Stimulated activated CD8-positive, alpha-beta memory T cell treated with anti-CD3 and anti-CD28 coated beads, Interleukin-15, amount 100 ng/mL, for 4 hours (primary cell): ENCODE measurements at places on chromosomes 4 and X.

GRCh38 chr4:98794565-98795205 lies 134.2 kb downstream of the EIF4E start:
- DNase-seq = no peak

GRCh38 chrX:46599051-46599560 lies 25.5 kb downstream of the CHST7 start:
- no peak for DNase-seq

- DNase-seq = no peak
Observed at GRCh38 chr4:18155067-18156041, 133.8 kb upstream of the LCORL start.

DNA sequence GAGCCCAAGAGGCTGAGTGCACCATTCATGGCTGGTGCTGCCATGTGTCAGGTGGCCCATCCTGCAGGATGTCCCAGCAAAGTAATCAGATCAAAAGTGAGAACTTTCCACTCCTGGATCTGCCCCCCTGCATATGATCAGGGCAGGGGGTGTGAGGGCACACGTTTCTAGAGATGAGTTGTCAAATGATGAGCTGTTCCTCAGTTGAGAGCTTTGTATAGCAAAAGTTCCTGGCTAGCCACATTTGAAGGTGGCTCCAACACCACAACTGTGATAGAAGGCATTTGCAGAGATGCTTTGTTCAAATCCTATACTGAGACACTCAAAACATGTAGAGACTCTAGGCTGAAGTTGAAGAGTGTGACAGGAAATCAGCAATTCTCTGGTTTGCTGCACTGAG lies 501.8 kb downstream of the BCOR start:
- no peak for DNase-seq

- no peak for DNase-seq
Observed at GRCh38 chr4:141304346-141304745, 83.7 kb downstream of the ZNF330 start.

DNA sequence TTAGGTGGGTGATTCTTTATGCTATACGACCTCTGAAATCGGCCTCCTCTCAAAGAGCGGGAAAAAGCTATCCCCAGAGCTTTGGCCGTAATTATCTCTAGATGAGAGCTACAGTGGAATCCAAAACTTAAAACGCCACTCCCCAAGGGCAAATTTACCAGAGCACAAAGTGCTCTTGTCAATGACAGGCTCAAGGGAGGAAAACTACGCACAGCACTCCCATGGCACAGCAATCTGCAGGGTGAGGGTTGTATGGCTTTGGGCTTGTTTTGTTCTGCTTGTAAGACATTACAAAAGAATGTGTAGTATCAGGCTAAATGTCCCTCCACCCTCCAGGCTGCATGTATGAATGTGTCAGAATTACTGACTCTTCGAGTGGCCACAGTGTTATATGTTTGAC lies 44.0 kb downstream of the ARHGEF6 start:
- DNase-seq = no peak

GRCh38 chr4:156672492-156673305 lies 298.9 kb downstream of the PDGFC start:
- DNase-seq = no peak

DNA sequence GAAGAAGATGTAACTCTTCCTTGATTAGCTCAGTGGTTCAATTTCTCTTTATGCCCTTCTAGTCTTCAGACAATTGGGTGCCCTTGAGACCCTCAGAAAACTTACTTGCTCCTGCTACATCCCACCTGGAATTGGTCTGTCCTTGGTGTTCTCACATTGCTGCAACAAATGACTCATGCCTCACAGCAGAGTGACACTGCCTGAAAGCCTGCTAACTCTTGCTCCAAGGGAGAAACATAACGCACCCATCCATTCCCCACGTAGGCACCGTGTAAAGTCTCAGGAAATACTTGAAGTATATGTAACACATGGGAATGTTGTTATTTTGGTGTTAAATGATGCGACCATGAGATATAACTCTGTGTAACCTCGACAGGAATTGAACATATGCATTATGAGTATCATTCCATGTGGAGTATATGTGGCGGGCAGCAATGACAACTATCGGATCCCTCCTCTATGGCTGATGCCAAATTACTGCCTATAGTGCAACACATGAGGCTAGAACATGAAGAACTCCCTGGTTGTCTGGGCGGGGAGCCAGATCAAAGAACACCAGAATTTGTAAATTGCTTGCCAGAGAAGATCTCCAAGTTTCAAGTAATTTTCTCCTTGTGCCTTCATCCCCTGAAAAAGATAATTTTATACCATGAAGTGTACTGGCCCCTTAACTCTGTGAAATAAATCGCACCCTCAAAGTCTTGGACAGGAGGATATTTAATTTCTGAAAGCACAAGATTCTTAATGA lies 231.3 kb upstream of the STK26 start:
- DNase-seq = no peak

- no peak for DNase-seq
Observed at GRCh38 chr4:90994851-90995574, 867.8 kb downstream of the CCSER1 start.

DNA sequence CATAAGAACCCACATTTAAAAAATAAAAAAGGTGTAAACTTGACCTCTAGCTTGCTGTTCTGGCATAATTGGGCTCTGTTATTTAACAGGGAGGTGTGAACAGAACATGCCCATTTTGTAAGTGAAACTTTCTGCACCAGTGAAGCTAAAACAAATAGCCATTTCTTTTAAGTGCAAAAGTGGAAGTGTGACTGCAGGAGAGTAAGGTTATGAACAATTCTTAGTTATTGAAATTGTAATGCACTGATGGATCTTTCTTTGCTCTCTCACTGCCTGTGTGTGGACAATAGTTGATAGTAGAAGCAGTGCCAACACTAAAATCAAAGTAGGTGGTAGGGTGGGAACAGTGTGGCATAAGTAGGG lies 12.6 kb downstream of the P2RY10 start:
- DNase-seq = no peak

DNA sequence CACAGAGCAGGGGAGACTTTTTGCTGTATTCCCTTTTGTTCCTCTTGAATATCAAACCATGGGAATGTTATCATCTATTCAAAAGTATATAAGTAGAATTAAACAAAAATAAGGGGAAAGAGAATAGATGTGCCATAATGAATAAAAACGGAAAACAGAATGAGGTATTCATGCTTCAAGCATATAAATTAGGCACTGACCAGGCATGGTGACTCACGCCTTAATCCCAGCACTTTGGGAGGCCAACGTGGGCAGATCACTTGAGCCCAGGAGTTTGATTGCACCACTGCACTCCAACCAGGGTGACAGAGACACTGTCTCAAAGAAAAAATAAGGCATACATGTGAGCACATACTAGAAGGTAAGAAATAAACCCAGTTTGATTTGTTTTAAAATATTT lies 16.3 kb upstream of the NEUROG2 start:
- no peak for DNase-seq

- DNase-seq = no peak
Observed at GRCh38 chr4:80331693-80332092, 3.8 kb upstream of the CFAP299 start.

DNA sequence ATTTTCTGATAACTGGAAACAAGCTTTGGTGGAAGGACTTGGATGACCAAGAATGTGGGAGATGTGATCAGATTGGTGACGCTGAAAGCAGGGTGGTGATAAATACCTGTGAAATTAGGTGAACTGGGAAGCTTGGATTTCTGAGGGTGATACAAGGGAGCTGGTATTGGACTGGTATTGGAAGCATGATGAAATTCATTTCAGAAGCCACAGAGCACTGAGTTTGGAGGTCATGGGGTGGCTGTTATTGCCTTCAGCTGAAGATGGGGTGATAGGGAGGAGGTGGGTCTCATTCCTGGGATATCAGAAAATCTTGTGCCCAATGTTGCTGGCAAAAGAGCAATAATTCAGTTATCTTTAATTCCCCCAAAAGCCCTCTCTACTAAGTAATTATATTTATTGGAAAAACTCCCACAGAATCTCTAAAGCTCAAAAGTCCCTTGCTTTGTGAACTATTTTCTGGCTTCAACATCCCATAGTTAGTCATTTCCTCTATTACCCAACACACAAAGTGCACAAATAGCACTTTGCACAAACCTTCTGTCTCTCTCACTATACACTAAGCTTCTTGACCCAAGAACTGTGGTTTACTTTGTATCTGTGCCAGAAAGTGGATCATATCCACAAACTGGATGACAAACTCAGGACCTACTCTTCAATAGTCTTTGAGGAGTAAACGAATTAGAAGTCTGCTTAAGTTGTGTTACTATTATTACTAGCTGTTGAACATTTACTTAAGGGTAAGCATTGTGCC lies 23.1 kb upstream of the CAMK2D start:
- DNase-seq = no peak

DNA sequence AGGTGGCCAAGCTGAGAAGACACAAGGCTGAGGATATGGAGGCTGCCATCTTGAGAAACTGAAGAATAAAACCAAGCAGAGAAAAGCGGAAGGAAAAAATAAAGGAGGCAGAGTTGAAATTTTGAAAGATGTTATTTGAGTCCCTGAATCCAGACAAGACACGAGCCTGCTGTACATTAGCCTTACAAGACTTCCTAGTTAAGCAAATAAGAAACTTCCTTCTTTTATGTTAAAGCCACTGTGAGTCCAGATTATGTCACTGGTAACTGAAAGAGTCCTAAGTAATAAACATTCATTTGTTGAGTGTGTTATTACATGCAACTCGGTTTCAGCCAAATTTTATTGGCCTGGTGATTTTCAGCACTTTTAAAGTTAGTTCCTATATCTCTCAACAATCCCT lies 30.4 kb downstream of the DRD5 start:
- DNase-seq = no peak

GRCh38 chr4:56388306-56388705 lies 1.0 kb upstream of the AASDH start:
- DNase-seq = no peak

GRCh38 chr4:140755774-140756318 lies 339 bp downstream of the TBC1D9 start:
- no peak for DNase-seq

DNA sequence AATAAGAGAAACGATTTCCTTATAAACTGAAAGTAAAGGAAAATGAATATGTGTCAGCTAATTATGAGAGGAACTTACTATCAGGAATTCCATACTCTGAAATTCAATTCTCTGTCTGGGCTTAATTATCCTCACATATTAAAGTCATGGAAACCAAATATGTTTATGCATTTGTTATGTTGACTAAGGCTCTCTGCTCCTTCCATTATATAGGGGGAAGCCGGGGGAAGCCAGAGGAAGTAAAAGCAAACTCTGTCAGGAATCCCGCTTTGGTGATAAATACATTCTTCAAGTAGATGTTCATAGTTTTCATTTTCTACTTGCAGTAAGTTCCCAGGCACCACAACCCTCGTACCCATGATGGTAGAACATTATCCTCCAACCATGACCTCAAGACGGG lies 142.8 kb upstream of the VCX2 start:
- no peak for DNase-seq

DNA sequence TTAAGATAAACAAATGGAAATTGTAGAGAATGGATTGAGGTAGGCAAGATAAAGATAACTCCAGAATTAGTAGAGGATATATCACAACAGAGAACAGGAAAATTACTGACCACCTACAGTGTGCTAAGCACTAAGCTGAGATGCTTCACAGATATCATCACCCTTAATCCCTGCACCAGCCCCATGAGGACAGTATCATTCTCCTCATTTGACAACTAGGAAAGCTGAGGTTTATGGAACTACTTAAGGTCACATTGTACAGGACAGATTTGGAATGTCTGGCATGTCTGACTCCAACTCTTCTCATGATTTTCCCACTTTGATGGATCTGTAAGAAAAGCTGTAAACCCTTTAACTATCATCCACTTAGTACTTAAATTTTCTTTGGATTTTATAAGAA lies 95.5 kb downstream of the CASK start:
- no peak for DNase-seq
